ENCODE measurements at places on chromosomes 7 and 10.

- no peak for DNase-seq
Observed at GRCh38 chr10:22246680-22247391, 29.0 kb upstream of the EBLN1 start.

DNA sequence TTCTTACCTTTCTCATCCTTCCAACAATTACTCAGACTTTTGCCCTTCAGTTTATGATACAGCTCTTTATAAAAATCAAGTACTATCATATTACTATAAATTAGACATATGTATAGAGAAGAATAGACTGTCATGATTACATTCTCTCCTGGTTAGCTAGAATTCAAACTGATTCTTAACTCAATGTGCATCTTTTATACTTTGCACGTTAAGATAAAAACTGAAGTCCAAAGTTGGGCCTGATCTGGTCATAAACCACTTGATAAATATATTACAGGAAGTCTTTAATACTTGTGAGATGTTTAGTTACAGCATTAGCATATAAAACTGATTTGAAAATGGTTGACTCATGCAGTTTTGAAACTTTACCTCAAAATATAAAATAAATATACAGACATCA, 2.6 kb downstream of the AGR3 start:
- no peak for DNase-seq

DNA sequence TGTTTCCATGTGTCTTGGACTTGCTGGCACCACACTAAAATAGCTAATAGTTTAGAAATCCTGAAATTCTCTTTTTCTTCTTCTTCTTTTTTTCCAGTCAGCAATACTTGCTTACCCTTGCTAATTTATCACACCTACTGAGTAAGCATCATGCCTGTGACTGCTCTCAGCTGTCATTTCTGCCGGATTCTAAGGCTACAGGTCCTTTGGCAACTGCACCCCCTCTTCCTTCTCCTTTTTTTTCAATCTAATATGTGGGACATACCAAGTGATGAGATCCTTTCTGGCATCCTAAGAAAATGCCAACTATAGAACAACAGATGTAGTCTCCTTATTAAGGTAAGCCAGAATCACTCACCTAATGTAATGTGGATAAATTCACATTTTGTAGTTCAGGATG, 444.7 kb downstream of the MAGI2 start:
- no peak for DNase-seq

- peak; percentile 82 for DNase-seq
Observed at GRCh38 chr7:17651863-17652385, 288.4 kb downstream of the SNX13 start.

- DNase-seq: no peak
Observed at GRCh38 chr7:77979219-77979618, 180.6 kb downstream of the PHTF2 start.

DNA sequence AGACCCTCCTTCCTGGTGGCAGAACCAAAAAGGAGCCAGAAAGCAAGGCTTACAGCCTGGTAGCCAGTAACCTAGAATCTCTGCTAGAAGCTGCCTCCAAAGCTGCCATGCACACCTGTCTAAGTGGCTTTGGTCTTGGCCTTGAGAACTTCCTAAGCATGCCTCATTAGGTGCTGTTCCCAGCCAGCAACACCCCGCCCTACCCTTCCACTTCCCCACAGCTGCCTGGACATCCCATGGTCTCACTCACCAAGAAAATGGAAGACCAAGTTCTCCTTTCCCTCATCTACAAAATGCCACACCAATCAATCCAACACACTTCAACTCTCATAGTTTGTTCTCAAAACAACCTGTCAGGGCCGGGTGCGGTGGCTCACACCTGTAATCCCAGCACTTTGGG, 4.2 kb downstream of the PSAP start:
- DNase-seq: no peak

DNA sequence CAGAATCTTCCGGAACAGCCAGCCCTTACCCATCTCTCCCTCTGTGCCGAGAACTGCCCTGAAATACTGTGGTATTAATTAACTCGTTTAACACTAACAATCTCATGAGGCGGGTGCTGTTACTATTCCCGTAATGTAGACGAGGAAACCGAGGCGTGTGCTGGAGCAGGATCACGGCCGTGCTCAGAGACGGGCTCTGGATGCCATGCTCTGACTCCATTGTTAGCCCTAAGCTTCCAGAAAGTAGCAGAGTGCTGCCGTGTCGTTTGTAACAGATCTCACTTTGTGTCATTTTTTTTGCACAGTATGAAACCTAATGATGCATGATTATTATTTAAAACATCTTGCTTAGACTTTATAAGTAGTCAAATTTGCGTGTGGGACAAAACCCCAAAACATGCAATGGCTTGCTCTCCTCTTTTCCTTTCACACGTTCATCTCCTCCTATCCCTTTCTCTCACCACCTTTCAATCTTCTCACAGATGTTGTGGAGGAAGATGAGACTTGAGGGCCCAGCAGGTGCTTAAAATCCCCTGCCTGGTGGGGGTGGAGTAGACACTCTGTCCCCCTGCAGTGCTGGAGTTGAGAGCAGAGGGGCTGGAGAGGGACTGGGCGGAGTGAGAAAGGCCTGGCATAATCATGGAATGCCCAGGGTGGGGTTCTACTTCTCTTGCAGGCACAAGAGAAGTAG, 482 bp upstream of the ACTR3C start:
- DNase-seq: no peak

DNA sequence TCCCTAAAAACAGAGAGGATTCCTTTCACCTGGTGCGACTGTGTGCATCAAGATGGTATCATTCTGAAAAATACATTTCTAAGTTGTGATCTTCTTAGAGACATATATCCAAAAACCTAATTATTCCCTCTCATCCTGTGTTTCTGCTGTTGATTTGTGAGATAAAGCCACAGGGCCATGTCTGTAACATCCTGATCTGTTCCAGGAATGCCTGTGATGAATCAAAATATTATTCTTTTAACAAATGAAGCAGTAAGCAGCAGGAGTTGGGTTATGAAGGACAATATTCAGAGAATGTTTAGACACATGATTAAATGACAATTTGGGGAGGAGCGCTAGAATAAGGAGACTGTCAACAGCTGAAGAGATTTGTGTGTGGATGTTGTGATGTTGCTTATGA, 731.4 kb downstream of the KCNMA1 start:
- DNase-seq: no peak

DNA sequence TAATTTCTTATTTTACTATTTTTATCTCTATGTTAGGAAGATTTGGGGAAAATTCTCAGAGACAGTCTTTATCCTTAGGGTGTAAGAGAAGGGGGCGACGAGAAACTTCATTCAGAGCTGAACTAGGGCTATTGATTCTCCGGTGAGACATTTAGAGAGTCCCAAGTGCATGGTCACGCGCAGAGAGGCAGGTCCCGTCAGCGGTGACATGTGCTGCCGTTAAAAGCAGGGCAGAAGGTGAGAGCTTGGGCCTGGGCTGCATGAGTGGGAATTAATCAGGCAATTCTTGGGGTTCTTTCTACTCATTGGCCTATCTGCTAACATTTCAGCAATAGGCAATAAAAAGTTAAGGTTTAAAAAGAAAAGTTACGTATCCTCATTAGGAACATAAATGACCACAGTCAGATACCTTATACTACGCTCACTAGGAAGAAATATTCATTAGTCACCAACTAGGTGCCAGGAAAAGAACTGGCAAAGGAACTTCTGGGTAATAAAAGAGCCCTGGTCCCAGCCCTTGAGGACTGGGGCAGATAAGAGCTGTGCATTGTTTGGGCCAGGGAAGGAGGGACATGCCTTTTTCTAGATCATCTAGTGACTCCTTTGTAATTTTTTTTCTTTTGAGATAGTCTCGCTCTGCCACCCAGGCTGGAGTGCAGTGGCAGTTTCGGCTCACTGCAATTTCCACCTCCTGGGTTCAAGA, 21.2 kb downstream of the PRKCQ start:
- no peak for DNase-seq
